Upper lobe of left lung (tissue), 6 donors: ENCODE measurements at places on chromosomes 2 and 18. TPM values are rescaled to one million over a fixed set of nuclear protein-coding genes. Genes with fewer than 3 reads are reported as not detected.

Gene NR4A2
- total RNA-seq = 8.1 TPM

Gene ALK
- 2.1 TPM for total RNA-seq

Gene AMMECR1L
- total RNA-seq = 13.3 TPM

Gene NCL
- 279 TPM for total RNA-seq

Gene IL1RN
- total RNA-seq = 11.9 TPM

Gene PAIP2B
- 2.8 TPM for total RNA-seq

Gene EML6
- total RNA-seq = 2.7 TPM

Gene HOXD1
- 5.2 TPM for total RNA-seq

Gene HOXD10
- not detected for total RNA-seq

Gene PLEKHH2
- 42.4 TPM for total RNA-seq

Gene CHST9
- 1.0 TPM for total RNA-seq
